ENCODE measurements at places on chromosomes 5 and 9.
A peak's percentile ranks its signal among the peaks of the same experiment; 100 is the strongest.

DNA sequence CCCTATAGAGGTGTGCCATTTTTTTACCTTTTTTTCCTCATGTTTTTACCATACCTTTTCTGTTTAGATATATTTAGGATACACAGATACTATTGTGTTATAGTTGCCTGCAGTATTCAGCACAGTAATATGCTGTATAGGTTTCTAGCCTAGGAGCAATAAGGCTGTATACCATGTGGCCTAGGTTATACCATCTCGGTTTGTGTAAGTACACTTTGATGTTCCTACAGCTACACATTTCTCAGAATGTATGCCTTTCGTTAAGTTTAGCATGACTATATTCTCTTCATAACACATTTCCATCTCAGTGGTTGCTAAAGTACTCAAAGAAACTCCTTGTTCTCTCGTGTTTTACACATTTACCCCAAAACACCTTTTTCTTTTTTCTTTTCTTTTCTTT is 23.0 kb downstream of the UBE2D2 start:
- no peak for DNase-seq

GRCh38 chr5:158876263-158876942 is 223.3 kb downstream of the EBF1 start:
- DNase-seq = no peak

GRCh38 chr5:21919414-21920022 is 933.6 kb downstream of the CDH12 start:
- DNase-seq = peak; percentile 63

- no peak for DNase-seq
Observed at GRCh38 chr9:26219961-26220360, 541.7 kb upstream of the TUSC1 start.

GRCh38 chr5:121890297-121890858 is 38.7 kb downstream of the FTMT start:
- no peak for DNase-seq

DNA sequence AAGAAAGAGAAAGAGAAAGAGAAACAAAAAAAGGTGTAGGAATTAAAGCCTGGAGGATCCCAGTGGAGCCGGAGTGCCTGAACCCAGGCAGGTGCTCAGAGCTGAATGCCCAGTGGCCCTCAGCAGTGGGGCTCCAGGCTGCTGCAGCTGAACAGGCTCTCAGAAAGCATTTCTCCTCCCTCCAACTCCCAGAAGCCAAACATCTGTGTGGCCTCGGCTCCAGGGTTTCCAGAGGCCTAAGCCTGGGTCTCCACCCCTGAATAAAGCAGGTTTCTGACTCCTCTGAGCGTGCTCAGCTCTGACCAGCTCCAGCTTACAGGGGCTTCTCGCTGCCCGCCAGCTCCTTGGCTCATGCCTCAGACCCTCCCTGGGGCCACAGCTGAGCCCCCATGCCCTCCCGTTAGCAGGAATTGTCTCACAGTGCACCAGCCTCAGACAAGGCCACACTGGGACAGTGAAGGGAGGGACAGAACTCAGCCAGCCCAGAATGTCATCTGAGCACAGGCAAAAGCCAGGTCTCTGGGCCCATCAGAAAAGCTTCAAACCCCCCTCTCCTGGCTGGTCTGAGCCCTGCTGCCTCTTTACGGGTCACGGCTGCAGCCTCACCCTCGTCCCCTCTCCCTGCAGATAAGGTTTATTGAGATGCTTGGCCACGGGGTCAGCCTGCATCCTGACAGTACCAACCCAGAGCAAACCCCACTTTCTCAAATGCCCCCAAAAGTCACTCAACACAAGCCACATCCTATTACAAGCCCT is 114.4 kb upstream of the PPP1R26 start:
- no peak for DNase-seq

DNA sequence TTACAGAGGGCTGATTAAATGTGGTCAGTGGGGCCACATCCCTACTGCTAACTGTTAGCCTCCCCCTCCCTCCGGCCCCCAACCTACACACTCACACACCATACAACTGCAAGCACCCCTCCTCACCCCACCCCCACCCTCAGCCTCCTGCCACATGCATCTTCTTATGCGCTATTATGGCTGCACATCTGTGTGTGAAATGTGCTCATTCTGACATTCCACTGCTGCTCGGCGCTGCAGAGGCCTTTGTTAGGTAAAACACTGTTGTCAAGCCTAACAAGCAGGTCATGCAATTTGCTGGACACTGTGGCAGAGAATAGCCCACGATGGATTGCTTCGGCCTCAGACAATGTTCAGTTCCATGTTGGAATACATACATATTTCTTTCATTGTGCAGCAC is 173.6 kb downstream of the NR2F1-AS1 start:
- no peak for DNase-seq

- no peak for DNase-seq
Observed at GRCh38 chr5:23591250-23591649, 83.8 kb downstream of the PRDM9 start.

DNA sequence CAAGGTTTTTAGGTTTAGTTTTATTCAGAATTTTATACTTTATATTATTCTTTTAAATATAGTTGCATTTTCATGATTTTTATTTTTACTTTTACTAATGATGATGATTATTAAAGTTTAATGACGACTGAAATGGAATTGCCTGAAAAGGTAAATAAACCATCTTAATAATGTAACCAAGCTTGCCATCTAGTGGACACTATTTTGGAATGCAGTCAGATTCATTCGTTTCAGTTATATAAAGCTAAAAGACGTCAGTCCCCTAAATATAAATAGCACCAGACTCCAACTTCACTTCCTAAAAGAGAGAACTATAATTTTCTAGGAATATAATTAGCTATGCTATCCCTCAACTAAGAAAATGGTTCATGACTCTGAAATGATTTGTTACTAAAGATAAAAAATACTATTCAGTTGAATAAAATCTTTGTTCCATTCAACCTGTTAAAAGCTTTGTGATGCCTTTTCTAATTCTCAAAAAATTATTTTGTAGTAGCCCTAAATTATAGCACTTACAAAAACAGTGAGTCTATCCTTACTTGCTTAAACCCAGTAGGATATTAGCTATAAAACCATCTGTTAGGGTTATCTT is 19.9 kb downstream of the ABITRAM start:
- DNase-seq = peak; percentile 41

DNA sequence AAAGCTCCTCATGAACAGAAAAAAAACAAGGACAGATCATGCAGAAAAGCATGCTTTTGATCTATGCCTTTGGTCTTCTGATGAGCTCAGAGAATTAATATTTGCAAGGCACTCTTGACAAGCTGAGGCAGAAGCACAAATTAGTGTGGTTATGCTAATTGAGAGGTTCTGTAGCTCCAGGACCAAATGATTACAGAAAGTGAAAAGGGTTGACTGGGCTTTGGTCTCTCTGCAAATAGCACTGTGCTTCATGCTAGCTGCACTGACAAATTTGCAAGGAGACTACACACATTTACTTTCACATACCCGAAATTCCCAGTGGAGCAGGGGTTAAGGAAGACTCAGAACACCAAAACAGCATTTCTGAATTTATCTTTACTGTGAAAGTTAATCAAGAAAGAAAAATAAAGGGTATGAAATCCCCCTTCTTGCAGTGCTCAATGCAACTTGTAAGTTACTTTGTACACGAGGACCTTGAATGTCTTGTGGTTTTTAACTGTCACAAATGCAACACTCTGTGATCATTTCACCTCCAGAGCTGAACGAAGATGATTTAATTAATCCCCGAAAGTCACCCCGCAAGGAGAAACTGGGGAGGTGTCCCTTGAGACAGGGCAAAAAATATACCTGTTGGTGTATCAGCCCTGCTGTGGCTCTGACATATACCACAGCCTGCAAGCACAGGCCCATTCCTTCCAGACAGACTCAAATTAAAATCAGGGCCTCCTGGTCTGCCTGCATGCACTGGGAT is 11.9 kb downstream of the RAPGEF1 start:
- DNase-seq = no peak
